Muscle of leg (tissue), 16 donors: ENCODE measurements at places on chromosomes 5 and 9.

DNA sequence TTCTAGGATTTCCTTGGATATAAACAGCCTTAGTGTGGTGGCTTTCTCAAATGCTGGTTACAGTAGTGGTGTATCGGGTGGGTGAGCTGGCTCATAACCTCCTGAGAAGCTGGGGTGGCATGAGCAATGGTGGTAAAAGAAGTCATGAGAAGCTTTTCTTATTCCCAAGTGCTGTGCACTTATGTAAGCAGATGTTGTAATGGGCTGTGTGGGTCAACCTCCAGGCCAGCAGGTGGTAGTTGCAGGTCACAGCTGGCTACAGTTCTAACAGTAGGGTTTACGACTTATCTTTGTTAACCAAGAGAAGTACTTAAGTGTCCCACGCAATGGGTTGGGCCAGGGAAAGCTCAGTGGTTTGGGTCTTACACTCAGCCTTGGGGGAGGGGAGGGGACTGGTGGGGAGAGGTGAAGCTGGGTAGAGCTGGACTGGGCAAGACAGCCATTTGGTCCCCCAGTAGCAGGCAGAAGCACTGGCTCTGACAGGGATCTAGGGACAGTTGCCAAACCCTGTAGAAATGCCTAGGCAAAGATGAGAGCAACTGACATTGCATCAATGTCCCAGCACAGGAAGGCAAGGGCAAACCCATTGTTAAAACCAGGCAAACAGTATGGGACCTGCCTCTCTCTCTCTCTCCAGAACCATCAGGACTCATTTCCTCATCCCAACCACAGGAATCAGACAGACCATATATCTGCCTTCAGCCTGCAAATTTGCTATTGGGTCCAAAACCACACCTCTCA is 76.8 kb downstream of the RNF130 start:
- no peak for DNase-seq

DNA sequence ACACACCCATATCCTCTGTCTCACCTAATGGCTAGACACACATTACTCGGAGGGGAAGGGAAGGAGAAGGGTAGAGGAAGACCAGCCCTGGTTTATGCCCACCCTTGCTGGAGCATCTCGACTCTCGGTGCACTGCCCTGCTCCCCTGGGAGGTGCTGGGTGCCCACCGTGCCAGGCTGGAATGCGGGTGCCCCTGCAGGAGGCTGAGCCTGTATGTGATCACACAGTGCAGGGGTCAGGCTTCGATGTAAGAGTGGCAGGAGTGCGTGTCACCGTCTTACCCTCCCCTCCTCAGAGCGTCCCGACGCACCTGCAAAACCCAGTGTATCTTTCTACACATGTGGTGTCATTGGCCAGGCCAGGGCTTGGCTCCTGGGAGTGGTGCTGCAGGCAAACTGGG is 7.3 kb upstream of the ACOT12 start:
- DNase-seq, result no peak

GRCh38 chr5:179620703-179621350 is 2.6 kb downstream of the HNRNPH1 start:
- no peak for DNase-seq

- peak; percentile 86 for DNase-seq
Measured at GRCh38 chr5:66813306-66813705, 217.1 kb downstream of the MAST4 start.

DNA sequence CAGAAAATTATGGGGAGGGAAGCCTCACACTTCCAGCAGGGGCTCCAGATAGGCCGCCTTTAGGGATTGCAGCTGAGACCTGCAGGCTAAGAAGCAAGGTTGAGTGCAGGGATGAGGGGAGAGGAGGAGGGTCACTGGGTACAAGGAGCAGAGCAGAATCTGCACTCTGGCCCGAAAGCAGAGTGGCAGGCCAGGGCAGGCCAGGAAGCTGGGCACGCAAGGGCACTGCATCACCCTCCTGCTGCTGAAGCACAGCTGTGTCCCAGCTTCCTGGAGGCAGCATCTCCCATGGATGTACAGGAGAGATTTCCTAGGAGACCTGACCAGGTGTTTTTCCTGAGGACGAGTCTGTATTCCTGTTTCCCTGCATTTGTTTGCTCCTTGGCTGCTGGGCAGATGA is 92.1 kb downstream of the SYK start:
- DNase-seq, result no peak

GRCh38 chr9:135448663-135449100 is 30.9 kb upstream of the PPP1R26 start:
- DNase-seq, result no peak

GRCh38 chr9:84368601-84369000 is 28.0 kb upstream of the SLC28A3 start:
- DNase-seq, result no peak

DNA sequence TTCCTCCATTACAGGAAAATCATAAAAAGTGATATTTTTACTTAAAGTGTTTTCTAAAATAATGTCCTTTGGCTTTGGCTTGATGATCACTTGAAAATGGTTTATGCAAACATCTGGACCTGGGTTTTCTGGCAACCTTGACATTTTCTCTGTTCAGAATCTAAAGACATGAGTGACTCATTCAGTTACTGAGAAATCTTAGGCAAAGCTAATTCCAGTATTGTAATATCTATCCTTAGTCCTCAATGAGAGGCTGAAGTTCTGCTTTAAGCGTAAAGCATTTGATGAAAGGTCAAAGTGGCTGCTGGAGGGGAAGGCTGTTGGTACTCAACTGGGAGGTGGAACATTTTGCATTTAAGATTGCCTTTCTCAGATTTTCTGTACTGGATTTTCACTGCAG is 2.3 kb downstream of the MAN2A1 start:
- DNase-seq, result peak; percentile 78

GRCh38 chr5:170636206-170636605 is 132.4 kb downstream of the KCNIP1 start:
- DNase-seq, result no peak

- peak; percentile 88 for DNase-seq
Measured at GRCh38 chr5:68962757-68963484, 130.9 kb upstream of the SLC30A5 start.

GRCh38 chr9:121267689-121268597 is at the start of gene GSN:
Gene GSN, plus strand, starts transcription at chr9:121268162. Its CDS starts 33,810 bp downstream, at chr9:121301972.
- DNase-seq, result peak; percentile 90

DNA sequence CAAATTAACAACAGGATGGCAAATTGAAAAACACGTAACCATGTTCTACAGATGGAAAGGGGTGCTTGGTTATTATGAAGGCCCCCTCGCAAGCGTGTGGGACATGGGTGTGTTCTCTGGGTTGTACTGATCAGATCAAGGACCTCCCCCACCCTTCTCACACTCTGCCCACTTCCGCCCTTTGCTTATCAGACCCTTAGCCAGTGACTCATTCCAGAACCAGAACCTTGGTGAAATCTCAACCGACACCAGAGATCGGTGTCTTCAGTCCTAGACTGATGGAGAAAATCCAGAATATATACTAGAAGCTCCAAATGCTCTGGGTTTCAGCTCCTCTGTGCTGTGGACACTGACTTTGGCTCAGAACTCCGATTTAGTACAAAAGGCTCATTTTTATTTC is 64.9 kb downstream of the PTTG1 start:
- no peak for DNase-seq

- peak; percentile 55 for DNase-seq
Measured at GRCh38 chr5:177099422-177100093, 12.8 kb downstream of the FGFR4 start.

DNA sequence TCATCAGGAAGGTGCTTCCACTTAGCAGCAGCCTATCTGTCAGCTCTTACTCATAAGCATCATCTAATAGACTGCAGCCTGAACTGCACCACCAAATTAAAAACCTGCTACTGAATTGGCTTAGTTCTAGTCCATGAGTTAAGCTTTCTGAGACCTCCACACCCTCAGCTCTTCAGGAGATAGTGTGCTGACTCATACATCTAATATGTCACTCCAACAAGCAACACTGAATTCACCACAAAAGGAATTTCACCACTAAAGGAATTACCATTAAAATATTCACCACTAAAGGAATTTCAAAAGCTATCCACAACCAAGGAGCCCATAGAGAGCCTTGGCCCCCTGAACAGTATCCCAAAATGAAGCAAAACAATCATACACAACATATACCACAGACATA is 418.5 kb upstream of the RORB start:
- DNase-seq, result no peak

DNA sequence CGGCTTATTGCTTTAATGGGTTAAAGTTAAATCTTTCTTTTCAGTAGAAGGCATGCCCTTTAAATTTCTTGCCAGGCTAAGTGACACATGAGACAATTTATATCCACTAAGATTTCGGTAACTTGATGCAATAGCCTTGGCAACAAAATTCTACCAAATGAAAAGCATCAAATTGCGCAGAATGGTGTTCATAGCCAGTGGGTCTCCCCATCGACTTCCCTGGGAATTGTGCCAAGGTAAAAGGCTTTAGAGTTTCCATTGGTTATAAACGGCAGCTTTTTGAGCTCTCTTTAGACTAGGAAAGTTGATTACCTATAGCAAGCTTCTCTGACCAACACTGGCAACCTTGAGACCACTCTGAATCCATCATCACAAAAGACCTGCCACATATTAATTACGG is 358.4 kb downstream of the ARRDC3 start:
- peak; percentile 91 for DNase-seq
